ENCODE measurements at places on chromosomes 1 and 21.

- no peak for DNase-seq
Observed at GRCh38 chr1:205688171-205689080, 8.1 kb upstream of the SLC45A3 start.

DNA sequence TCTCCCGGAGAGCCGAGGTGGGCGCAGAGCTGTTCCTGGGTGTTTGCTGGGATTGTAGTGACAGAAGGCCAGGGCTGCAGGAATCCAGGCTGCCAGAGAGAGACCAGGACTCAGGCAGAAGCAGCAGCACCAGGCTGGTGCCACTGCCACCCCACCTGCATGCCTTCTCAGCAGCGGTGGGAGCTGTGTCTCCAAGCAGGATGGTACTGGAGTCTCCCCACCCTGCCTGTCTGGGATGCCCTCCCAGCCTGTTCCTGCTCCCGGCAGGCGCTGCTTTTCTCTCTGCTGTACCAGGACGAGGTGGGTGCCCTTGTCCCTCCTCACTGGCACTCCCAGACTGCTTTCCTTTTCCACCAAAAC is 4.5 kb upstream of the HES4 start:
- no peak for DNase-seq

DNA sequence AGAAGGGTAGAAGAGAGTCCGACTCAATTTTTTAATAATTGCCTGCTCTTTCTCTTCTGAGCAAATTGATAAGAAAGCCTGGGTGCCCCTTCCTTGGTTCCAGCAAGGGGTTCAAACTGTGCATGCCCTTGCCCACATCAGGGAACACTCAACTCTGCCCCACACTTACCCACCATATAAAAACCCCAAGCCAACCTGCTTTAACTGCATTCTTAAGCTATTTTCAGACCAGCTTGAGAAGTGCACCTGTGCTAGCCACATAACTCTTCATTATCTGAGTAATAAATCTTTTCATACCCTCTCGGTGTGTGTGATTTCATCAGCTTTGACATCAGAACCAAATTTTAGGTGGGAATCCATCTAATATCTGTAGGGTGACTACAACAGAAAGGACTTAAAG is 509.6 kb downstream of the MRPL39 start:
- DNase-seq, result no peak

GRCh38 chr1:87226341-87226760 is 102.3 kb upstream of the LMO4 start:
- DNase-seq, result no peak

DNA sequence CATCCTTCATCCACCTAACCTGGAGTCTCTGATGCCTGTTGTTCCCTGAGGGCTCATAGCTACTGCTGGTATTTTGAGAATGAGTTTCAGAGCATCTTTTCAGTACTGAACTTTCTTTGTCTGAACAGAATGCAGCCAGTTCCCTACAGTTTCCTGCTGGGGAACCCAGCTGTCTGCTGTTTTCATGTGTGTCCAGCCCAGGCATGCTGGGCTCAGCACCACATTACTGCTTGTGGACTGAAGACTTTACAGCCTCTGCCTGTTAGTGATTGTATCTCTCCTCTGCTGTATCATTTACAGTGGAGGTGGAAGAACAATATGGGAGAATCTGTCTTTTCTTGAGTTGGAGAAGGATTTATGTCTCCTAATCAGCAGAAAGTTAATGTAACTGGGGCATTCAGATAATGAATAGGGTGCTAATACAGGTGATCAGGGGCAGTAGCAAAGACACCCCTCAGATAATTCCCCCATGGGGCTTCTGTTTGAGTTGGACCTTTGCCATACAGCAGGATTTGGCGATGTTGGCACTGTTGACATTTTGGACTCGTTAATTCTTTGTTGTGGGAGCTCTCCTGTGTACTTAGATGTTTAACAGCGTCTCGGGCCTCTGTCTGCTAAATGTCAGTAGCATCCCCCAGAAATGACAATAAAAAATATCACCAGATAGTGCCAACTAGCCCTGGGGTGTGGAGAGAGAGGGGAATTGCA is 207.7 kb downstream of the HHAT start:
- DNase-seq, result no peak

DNA sequence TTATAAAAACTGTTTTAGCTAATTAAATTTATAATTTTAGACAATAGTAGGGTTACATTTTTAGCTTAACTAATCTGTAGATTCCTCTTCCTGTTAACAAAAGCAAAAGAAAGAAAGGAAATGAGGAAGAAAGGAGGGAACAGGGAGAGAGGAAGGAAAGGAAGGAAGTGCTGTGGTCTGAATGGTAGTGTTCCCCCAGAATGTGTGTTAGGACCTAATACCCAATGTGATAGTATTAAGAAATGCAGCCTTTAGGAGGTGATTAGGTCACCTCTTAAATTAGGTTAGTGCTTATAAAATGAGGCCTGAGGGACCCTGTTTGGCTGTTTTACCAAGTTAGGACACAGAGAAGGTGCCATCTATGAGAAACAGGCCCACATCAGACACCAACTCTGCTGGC is 136.9 kb upstream of the SAMSN1 start:
- DNase-seq, result no peak

- DNase-seq, result no peak
Observed at GRCh38 chr1:64242895-64243756, 39.7 kb downstream of the UBE2U start.

- no peak for DNase-seq
Observed at GRCh38 chr1:229131243-229132105, 139.4 kb upstream of the RAB4A start.

- DNase-seq, result no peak
Observed at GRCh38 chr21:42989816-42990650, 15.7 kb downstream of the PKNOX1 start.

DNA sequence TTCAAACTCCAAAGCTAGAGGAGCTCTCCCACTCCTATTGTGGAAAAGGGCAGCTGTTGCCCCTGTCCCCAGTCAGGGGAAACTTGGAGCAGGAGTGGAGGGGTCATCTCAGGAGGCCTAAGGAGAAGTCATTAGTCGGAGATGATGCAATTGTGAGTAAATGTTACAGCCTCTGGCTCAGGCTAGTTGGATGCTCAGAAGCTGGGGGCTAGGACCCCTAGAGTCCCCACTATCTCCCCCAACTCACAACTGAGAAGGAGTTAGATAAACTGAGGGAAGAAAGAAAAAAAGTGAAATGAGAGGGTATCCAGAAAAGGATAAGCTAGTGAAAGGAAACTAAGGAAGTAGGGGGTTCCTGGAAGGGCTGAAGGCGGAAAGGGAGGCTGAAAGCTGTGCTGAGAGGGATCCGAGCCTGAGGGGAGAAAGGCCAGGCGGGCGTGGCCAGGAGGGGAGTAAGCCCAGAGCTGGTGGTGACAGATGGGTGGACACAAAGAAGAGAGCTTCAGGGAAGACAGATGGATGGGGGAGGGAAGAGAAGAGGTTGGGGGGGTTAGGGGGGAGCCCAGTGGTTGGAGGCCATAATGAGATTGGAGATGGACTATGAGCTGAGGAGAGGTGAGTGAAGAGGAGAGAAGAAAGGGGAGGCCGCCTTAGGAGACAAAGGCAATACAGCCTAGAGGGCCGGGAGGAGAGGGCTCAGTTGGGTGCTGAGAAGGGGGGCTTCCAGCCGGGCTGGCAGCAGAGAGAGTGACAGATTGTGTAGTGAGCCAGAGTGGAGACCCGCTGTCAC is 4.5 kb upstream of the NHLH1 start:
- no peak for DNase-seq

DNA sequence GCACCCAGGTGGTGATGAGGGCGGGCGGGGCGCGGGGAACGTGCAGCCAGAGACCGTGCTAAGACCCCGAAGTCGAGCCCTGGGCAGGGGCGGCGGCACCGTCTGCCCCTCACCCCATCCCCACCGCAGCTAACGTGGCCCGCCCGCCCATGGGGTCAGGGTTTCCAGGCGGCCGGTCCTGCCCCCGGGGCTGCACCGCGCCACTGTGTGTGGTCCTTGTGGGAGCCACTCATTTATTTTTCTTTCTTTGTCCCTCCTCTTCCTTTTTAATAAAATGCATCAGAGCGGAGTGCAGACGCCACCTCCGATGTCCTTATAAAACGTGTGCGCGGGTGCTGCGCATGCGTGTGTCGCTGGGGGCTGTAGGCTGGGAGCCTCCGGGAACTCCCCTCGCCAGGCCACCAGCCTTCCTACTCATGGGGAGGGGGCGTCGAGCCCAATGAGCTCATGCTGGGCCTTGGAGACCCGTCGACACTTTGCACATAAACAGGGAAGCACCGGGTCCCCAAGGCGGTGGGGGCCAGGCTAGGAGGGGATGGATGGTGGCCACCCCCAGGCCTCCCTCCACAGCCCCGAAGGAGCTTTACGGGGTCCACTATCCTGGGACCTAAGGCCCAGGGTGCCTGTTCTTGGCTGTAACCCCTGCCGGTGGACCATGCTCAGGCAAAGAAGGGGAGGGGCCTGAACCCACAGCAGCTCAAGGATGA is 59.9 kb downstream of the WNT9A start:
- DNase-seq, result no peak

- peak; percentile 22 for DNase-seq
Observed at GRCh38 chr1:107935396-107936064, 29.4 kb downstream of the VAV3 start.

DNA sequence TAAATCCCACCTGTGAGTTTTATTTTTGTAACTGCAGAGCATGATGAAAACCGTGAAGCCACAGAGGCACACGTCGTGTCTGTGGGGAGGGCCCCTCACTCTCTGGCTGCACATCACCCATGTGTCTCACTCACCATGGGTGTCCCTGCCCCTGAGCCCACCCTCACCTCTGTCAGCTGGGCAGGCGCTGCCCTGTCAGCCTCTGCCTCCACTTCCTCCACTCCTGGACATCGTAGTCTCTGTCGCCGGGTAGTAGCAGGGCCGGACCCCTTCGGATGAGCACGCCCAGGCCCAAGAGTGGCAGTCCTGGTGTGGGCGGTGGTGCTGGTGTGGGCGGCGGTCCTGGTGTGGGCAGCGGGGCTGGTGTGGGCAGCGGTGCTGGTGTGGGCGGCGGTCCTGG is 37.3 kb downstream of the COL18A1 start:
- DNase-seq, result no peak

DNA sequence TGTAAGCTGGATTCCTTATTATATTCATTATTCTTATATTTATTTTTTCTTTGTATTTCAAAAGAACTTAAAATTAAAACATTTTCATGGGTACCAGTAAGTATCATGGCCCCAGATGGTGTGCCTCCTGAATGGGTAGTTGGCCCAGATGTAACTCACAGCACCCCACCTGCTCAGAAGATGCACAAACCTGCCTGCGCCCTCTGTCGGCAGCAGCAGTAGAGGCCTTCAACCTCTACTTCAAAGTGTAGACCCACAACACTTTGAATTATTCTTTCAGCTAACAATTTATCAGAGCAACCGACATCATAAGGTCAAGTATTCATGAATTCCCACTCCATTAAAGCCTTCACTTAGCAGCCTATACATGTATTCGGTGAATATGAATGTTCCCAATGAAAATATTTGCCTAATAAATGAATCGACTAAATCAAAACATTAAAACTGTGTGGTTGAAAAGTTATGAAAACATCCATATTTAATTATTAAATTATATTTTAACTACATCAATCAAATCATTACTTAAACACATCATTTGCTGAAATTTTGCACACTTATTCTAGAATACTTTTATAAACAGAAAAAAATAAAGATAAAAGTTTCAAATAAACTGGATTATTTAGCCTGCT is 25.4 kb downstream of the PIGM start:
- peak; percentile 41 for DNase-seq

GRCh38 chr1:22752339-22752738 is 41.7 kb downstream of the EPHB2 start:
- no peak for DNase-seq
